ENCODE measurements at places on chromosomes 1 and 21.

- DNase-seq, result no peak
Measured at GRCh38 chr1:158692356-158692755, 5.8 kb upstream of the SPTA1 start.

DNA sequence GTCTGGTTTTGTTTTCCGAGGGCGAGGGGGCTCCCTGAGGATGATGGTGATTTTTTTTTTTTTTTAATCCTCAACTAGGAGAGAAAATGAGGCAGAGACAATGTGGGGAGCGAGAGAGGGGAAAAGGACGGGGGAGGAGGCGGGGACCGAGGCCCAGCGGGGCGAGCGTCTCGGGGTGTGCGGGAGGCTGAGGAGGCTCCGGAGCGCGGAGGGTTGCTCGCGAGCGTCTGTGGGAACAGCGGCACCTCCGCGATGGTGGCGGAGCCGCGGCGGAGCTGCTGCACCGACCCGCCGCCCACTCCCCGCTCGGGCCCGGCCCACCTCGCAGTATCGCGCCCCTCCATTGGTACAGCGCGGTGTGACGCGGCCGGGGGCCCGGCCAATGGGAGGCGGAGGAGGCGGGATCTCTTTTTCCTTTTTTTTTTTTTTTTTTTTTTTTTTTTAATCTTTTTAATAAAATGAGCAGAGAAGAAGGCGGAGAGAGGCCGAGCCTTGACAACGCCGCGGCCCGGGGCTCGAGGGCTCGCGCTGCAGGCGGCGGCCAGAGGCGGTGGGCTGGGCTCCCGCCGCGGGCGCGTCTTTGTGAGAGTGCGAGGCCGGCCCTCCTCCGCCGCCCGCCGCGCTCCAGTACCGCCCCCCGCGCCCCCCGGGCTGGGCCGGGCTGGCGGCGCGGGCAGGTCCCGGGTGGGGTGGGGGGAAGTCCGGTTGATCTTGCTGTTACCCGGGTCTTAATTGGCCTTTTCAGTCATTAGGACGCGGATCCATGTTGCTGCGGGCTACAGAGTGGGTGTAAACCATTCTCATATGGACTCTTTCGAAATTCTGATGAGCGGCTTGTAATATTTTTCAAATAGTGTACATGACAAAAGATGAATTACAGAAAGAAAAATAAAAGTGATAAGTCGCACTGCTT, at the start of gene RERE:
TSS of gene RERE (minus strand) at position 229 of the 913 bp plus-strand sequence.
- DNase-seq, result peak; percentile 96

- no peak for DNase-seq
Measured at GRCh38 chr21:38244407-38244787, 12.4 kb upstream of the KCNJ15 start.

DNA sequence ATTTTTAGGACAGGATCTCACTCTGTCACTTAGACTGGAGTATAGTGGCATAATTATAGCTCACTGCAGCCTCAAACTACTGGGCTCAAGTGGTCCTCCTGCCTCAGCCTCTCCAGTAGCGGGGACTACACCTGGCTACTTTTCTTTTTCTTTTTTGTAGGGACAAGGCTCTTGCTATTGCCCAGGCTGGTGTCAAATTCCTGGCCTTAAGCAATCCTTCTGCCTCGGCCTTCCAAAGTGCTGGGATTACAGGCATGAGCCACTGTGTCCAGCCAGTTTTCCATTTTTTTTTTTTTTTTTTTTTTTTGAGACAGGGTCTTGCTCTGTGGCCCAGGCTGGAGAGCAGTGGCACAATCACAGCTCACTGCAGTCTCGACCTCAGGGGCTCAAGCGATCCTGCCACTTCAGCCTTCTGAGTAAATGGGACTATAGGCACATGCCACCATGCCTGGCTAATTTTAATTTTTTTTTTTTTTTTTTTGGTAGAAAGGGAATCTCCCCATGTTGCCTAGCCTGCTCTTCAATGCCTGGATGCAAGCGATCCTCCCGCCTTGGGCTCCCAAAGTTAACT, 20.6 kb upstream of the CEP85 start:
- no peak for DNase-seq

DNA sequence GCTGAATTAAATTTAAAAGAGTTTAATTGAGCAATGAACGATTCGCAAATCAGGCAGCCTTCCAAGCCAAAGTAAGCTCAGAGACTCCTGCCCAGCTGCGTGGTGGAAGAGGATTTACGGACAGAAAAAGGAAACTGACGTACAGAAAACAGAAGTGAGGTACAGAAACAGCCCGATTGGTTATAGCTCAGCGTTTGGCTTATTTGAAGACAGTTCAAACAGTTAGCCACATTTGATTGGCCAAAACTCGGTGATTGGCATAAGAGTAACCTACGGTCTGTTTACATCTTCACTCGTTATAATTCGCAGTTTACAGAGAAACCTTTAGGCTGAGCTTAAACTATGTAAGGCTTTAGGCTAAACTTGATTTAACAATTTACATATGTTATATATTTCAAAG, 46.9 kb downstream of the CR1L start:
- no peak for DNase-seq

GRCh38 chr1:224524679-224525078, 90.1 kb upstream of the WDR26 start:
- DNase-seq, result no peak

GRCh38 chr1:55815745-55816455, 600.7 kb upstream of the USP24 start:
- no peak for DNase-seq

DNA sequence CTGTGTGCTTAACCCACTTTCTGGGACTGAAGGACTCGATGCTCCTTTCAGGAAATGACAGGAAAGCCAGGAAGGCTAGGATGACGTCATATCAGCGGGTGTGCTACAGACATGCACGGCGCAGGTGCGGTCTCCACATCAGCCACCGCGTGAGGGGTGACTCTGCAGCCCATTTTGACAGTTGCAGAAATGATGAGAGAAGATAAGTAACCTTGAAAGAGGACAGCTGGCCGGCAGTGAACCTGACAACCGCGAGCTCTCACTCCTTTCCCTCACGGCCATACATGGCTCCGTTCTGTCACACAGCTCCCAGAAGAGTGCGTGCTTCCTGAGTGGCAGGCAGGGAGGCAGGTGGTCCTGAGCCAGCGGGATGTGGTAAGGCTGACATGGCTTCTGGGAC, 1.7 kb upstream of the KRTAP10-5 start:
- DNase-seq, result no peak

DNA sequence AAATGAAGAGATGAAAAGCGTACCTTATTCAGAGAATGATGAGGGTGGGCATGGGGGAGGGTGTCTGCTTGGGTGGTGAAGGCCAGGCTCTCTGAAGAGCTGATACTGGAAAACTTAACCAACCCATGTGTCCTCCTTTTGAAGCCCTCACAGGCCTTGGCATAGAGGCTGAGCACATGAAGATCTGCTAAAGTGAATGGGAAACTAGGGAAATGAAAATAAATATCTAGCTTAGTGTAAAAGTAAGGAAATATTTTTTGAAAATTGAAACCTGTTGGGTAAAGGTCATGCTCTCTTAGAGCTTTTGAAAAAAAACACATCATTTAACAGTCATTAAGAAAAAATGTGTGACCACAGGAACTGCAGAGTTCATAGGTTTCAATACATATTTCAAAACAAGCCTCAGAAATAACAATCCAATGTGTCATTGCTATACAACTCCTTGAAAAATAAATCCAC, 40.5 kb upstream of the RALGPS2 start:
- DNase-seq, result no peak

DNA sequence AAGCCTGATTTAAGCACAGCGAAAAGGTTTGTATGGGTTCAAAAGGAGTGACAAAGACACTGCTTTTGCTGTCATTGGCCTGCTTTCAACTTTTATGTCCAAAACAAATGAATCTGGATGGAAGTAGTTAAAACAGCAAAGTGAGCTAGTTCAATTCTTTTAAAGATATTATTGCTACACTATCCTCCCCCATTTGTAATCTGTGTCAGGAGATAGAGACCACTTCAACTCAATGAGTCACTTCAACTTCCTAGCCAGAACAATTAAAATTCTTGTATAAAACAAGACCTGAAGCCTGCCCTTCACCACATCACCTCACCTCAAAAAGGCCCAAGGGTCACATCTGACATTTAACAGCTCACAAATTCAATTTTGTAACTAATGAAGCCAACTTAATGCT, 364.1 kb upstream of the LYPLAL1 start:
- DNase-seq, result no peak

DNA sequence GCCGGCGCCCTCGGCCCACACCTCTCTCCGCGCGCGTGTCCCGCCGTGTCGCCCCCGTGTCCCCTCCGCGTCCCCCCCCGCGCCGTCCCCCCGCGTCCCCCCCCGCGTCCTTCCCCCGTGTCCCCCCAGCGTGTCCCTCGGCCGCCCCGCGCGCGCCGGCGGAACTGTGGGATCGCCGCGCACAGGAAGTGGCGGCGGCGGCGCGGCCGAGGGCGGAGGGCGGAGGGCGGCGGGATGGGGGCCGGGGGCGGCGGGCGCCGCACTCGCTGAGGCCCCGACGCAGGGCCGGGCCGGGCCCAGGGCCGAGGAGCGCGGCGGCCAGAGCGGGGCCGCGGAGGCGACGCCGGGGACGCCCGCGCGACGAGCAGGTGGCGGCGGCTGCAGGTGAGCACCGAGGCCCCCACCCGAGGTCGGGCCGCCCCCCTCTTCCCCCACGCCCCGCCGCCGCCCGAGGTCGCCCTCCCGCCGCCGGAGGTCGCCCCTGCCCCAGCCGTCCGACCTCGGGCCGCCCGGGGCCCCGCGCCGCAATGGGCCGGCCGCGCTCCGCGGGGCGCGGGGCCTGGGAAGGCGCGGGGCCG, at the start of gene AGPAT3:
TSS of gene AGPAT3 (plus strand) at position 262 of the 578 bp plus-strand sequence. CDS start 94,459 bp downstream, outside the sequence.
- peak; percentile 25 for DNase-seq

DNA sequence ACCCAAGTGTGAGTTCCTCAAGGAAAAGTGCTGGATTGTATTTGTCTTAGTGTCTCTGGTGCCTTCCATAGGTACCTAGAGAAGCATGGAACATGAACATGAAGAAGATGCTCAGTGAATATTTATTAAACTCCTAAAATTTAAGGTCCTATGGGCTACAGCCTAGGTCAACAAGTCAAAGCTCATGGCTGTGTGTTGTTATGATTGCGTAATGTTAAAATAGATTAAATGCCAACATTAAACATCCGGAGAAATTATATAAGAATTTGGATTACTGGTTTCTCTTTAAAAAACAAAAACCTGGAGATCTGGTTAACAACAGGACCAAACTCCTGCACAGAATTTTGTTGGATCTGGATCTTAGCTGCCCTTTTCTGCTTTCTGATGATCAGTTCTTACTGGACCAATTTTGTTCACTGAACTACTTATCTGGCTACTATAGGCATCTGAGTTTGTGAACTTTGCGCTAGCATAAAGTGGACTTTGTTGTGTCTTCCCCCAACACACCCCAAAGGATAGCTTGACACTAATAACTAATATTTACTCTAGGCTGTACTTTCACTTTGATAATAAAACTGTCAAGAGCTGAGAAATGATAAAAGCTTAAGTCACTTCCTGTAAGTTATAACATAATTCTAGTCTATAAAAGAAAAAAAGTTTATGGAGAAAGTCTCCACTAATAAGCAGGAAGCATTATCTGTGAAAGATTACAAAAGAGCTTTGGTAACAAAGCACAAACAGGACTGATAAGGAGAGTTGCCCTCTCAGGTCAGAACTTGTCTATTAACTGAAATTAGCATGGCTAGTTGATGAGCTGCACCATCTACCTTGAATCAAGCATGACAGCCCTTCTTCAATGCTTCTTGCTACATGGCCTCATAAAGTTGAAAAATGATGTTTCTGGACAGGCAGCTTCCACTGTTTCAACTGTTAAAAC, 20.7 kb downstream of the F5 start:
- DNase-seq, result no peak

DNA sequence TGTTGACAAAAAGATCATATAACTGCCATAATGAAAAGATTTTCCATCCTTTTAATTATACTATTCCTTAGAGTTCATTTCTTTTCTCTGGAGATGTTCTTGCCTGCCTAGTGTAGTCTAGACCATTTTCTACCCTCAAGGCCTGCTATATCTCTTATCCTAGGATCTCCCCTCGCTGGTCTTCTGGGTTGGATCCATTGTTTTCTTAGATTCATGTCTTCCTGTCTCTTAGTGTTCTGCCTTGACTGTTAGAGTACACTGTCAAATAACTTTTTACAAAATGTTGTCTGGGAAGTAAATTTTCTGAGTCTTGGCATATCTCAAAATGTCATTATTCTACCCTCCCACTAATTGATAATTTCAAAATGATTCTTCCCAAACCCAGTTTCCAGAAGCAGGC, 66.6 kb downstream of the TRAF5 start:
- no peak for DNase-seq

GRCh38 chr1:235601104-235601503, 48.5 kb downstream of the GNG4 start:
- DNase-seq, result peak; percentile 15

- DNase-seq, result no peak
Measured at GRCh38 chr1:218024211-218024720, 260.8 kb upstream of the RRP15 start.

GRCh38 chr1:59316497-59317128, 19.7 kb downstream of the FGGY start:
- DNase-seq, result no peak

DNA sequence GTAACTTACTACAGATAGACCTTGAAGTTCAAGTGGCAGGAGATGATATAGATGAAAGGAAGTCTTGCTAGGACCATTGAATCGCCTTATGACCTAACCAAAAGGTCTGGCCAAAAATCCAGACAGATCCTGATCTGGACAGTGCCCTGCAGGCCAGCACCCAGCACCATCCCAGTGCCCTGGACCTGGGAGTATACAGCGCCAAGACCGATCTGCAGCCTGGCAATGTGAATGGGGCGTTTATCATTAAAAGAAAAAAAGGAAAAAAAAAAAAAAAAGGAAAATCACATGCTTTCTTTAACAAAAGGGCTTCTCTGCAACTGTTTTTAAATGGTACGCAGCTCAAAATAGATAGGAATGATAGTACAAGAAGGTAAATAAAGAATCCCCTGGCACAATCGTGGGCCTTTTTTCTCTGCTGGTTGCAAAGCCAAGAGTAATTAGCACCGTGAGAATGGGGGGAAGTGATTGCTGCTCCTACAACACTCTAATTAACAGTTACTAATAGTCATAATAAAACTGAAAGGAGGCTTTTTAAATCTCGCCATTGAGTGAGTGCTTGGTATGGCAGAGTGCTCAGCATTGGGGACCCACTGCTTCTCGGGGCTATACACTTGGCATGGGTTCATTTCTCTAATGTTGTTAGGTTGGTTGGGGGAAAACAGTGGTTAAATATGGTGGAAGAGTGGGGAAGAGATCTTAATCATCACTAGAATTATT, 146.7 kb downstream of the KAZN start:
- no peak for DNase-seq

GRCh38 chr1:183583466-183583865, 6.8 kb downstream of the NCF2 start:
- no peak for DNase-seq

DNA sequence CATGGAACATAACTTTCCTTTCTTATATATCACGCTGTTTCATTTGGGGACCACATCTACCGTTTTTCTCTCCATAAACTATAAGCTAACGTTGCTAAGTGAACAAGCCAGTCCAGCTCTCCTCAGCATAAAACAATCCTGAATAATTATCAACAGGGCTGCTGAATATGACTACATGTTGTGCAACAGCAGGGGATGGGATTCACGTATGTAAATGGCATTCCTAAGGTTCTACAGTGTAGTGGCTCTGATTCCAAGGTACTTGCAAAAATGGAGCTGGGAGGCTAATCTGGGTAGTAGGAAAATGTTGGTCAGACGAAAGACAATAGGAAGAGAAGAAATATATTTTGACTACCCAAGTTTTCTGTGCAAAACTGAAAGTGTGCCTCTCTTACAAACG, 262.8 kb downstream of the RWDD3 start:
- no peak for DNase-seq

- no peak for DNase-seq
Measured at GRCh38 chr1:154557248-154557938, 1.1 kb downstream of the UBE2Q1 start.

All from stimulated activated CD4-positive, alpha-beta T cell treated with anti-CD3 and anti-CD28 coated beads, Interleukin-4, amount 100 ng/mL, for 24 hours (primary cell).